ENCODE measurements at places on chromosomes 2 and 18.

GRCh38 chr2:197212344-197213262, 98.0 kb downstream of the ANKRD44 start:
- no peak for DNase-seq

DNA sequence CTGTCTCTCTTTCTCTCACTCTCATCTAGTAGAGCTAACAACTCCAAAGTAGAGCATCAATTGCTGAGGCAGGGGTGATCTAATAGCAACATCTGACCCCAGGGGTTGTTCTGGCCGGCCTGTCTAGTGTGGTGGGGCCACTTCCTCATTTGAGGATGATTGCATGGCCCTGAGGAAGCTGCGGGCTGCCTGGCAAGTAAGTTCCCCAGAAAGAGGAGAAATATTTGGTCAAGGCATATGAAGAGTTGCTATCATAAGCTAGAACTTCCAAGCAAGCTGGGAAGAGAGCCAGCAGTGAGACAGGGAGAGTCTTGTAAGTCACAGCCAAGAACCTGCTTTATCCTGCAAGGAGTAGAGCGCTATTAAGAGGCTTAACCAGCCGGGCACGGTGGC, 50.8 kb upstream of the TMEM87B start:
- DNase-seq: no peak

DNA sequence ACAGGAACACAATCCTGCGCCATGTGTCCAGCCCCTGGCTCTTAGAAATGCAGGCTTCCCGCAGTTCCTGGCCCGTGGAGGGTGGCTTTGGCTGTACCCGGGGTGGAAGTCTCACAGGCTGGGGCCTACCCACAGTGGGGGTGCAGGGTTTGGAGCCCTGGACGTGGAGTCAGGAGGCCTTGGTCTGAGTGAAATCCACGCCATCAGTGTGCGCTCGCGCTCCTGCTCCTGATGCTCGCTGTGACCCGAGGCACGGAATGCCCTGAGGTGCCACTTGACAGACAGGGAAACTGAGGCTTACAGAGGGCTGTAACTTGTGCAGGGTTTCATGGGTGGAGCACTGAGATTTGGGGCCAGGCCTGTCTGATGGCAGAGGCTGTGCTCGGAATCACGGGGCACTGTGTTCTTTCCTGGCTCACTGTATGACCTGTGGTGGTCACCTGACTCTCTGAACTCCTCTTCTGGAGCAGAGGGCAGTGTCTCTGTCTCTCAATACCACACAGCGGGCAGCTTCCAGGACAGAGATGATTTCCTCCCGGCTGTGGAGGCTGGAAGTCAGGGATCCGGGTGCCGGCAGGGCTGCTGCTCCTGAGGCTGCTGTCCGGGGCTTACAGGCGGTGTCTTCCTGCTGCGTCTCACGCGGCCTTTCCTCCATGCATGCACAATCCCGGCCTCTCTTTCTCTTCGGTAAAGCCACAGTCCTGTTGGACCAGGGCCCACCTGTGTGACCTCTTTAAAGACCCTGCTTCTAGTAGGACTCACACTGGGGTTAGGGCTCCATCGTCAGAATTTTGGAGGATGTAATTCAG, 25.9 kb upstream of the ALLC start:
- DNase-seq: no peak

DNA sequence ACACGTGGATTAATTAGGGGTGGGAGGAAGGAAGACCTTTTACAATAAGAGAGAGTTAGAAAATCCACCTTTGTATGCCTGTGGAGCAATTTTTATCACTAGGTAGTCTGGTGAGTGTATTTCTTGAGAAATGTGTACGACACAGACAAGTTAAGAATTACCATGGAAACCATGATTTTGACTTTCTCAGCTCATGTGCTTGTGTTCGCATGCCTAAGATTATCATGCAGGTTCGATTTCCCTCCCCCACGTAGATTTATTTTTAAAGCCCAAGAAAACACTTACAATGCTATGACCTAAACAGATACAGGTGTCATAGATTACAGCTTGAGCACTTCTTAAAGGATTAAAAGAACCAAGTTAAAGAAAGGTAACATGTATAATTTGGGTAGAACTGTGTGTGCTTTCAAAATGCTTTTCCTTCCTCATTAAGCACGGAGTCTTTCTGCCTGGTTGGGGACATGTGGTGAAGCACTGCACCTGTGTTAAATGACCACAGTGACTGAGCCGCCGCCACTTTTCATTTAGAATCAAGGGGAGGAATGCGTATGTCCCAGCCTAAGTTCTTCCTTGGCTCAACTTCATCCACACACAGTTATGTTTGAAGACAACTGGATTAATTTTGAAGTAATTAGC, 16.6 kb downstream of the SERTAD2 start:
- no peak for DNase-seq

GRCh38 chr2:177921726-177922125, 150.9 kb downstream of the PDE11A start:
- no peak for DNase-seq

DNA sequence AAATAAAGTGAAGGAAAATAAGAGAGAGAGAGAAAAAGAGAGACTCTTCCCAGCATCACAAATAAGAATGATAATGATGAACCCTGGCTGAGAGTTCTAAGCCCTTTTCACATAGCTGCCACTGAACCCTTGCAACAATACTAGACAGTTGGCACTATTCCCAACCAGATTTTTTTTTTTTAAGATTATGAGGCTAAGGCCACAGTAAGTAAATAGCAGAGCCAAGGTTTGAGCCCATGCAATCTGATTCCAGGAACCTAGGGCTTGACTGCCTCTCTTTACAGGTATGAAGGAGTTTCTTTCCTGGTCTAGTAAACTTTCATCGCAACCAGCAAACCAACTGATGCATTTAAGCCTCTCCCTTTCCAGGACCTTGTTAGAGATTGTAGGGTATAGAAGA, 424.6 kb downstream of the NCKAP5 start:
- no peak for DNase-seq

DNA sequence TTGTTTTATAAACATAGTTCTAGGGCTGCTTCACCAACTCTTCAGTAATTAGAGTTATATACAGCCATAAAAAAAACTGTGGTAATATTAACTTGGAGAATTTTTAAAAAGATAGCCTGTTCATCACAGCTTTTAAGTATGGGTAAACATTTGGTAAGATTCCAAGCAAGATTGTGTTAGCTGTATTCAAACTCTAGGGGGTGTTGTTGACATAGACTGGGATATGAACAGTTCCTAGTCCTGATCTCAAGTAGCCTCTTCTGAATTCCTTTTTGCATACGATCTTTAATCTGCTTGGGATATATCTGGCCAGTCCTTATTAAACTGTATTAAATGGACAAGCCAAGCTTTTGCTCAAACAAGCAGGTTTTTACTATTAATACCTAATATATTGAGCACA, 13.4 kb downstream of the NOP58 start:
- no peak for DNase-seq

DNA sequence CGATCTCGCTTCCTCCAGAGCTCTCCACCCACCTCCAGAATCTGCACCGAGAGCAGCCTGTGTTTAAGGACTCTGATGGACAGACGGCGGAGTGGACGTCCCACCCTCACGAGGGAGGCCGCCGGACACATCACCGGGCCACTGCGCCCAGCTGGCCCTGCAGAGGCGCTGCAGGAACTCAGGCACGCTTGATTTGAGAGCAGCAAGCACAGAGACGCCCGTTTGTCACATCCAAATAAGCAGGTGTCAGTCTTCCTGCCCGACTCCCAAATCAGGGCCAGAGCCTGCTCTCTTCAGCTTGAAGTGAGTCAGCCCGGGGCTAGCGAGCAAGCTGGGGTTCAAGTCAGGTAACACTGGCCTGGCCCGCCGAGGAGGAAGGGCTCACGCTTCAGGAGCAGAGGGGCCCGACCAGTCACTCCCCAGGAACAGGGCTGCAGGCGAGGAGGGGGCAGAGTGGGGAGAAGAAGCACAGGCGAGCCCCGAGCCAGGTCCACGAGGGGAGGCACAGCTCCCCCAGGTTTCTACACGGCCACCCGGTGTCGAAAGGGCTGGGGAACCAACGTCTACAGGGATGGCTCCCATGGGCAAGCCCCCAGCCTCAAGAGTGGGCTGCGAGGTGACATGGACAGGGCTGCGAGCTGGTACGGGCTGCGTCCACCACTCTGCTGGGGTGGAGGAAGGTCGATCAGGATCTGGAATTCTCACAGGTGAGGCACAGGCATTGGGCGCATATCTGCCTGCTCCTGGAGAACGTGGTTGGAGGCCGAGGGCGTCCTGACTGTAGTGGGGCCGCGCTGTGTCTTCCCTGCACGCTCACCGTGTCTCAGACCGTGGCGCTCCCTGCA, 52.5 kb upstream of the CTDP1 start:
- DNase-seq: no peak

DNA sequence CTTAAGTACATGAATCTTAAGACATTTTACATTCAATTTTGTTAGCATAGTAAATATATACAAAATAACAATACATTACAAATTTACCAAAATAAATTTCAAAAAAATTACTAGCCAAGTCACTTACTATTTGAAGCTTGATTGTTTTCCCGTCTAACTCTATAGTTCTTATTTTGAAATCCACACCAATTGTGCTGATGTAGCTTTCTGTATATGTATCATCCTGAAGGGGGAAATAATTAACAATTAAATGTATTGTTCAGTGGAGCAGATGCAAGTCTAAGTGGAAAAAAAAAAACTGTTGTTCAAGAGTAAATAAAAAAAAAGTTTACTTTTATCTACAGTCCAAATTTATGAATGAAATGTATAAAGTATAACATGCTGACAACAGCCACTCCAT, 32.1 kb downstream of the RAB1A start:
- DNase-seq: no peak

DNA sequence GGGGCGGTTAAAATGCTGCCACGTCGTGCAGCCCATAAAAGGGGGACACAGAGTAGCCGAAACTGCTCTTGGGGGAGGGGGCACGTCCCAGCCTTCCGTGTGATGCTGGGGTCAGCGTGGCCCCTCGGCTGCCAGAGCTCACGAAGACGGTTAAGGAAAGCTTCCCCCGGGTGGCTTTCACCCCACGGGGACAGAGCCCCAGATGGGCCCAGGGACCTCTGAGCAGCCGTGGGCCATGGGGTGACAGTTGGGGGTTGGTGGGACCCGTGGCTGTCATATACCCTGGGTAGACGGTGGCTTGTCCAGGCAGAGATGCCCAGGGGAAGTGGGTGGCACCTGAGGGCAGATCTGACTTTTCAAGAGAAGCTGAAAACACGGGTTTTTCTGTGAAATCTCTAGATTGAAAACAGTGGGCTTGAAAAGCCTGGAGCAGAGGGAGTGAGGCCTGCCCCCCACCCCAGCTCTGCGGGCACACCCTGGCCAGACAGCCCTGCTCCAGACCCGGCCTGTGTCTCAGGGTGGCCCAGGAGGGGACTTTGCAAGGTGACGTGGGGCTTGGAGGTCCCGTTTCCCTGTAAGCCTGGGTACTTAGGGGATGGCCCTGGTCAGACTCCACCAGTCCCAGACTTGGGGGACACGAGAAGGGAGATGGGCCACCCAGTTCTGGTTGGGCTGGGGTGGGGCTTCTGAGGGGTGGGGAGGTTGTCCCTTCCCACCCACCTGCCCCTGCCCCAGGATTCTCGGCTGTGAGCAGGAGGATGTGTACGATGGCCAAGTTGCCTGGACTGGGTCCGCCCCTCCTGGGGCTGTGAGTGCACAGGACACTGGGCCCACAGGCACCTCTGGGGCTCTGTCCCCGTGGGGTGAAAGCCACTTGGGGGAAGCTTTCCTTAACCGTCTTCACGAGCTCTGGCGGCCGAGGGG, 652 bp downstream of the NEU4 start:
- no peak for DNase-seq

- no peak for DNase-seq
Observed at GRCh38 chr2:211367711-211368110, 811.3 kb downstream of the CPS1 start.

- no peak for DNase-seq
Observed at GRCh38 chr18:23714576-23714975, 25.3 kb downstream of the LAMA3 start.

DNA sequence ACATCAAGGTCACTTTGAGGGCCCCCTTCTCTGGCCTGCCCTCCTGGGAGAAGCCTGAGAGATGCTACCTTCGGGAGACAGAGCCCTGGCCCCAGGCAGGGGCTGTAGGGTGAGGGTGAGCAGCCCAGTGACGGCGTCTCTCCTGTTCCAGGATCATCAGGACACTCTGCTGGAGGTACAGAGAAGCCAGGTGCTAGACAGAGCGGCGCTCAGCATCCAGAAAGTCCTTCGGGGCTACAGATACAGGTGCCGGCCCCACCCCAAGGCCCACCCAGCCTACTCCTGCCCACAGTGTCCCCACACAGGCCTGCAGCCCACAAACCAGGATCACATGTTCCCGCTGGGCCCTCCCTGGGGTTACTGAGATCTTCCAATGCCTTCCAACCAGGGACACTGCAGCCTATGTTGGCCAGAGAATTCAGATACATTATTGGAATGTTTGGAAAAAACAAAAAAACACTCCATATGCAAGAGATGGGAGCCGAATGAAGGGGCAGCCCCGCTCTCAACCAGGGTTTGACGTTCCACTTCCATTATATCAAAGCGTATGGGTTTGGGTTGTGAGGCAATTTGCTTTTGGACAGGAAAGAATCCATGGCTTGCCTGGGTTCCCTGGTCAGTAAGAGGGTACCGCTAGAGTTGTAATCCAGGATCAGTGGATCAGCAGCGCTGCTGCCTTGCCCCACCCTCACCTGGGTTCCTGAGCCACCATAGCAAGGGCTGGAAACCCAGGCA, 49.5 kb upstream of the GPR17 start:
- DNase-seq: no peak

DNA sequence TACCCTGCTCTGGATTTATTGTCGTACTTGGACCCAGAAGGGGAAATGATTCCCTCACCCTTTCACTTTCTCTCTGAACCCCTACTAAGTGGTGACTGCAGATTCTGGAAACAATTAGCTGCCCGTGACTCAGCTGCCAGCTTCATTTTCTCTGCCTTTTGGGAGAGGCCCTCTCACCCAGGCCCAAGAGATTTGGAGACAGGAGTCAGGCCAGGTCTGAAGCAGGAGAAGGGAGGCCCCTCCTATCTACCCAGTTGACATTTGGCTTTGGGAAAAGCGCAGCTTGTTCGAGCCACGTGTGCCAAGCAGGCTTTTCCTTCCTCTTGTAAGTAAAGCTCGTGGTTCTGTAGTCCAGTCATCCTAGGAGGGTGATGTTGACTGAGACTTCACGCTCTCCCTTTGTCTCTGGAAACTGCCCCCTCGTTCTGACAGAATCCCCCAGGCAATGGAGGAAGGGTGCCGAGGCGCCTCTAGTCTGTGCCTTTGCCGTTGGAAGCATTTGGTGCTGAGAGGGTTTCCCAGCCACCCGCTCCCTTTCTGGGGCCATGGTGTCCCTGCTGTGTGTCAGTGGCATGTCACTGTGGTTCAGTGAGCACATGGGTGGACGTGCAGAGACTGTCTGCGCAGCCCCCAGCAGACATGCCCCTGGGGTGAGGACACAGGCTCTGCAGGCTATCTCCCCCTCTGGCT, 8.6 kb downstream of the OXER1 start:
- no peak for DNase-seq

GRCh38 chr2:30380824-30381223, 66.2 kb upstream of the LCLAT1 start:
- DNase-seq: no peak

- peak; percentile 51 for DNase-seq
Observed at GRCh38 chr2:111698743-111699554, 185.0 kb downstream of the ANAPC1 start.
